NCI-H446 (cell line): ENCODE measurements at places on chromosomes 16 and 17.

DNA sequence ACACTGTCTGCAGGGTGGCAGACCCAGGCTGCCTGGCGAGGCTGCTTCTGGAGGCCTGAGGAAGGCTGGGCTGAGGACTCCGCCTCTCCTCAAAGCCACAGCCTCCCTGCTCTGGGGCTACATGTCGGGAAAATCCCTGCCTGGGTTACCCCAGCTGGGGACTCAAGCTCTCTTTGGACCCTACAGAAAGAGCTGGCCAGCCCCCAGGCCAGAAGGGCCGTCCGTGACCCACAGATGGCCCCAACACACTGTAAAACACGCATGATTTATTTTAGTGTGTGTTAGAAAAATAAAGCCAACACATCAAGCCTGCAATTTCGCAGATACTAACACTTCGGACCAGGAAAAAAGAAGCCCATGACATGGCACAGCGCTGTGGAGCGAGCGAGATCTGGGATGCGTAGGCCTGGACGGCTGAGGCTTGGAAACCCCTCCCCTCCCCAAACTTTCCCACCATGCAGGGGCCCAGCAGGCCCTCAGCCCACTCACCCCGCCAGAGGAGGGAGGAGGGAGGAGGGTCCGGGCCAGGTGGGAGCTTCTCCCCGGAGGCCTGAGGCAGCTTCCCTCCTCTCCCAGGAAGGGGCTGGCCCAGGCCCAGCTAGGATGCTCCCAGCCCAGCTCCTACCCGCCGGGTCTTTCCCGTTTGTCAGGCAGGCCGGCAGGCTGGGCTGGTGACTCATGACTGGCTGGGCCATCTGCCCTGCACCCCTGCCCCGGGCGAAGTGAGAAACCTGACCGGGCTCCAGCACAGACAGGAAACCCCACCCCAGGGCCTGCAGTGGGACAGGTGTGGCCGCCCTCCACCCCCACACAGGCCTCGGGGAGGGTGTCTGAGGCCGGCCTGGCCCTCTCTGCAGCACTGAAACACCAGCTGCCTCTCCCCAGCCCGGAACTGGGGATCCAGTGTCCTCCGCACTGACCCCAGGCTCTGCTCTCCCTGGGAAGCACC lies 34.1 kb upstream of the SLC38A10 start:
- DNase-seq = peak; percentile 16

DNA sequence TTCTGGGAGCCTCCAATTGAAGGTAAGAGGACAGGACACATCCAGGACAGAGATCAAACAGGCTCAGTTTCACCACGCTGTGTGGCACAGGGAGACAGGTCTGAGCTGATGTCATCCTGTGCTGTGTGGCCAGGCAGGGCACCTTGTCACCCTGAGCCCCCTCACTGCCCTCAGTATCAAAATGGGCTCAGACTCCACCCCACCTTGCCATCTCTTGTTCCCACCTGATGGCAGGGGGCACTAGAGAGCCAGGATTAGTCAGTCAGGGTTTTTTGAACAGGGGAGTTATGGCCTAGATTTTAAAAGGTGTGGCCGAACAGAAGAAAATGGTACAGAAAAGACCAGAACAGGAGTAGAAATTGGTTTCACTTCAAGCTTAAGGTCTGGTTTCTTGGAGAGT lies 2.6 kb downstream of the KAT2A start:
- DNase-seq = no peak

DNA sequence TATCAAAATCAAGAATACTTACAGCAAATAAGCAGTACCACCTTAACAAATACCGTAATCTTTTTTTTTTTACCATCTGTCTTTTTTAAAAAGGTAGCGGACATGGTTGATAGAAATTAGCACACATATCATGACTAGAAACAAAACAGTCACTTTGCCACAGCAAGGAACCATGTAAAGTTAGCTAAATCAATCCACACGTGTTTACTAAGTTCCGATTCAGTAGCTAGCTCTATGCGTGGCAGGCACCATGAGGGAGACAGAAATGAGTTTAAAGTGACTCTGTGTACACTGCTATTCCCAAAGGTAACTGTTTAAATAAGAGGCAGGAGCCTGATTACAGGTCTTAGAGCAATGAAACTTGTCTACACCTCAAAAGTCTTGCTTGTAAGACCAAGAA lies 108.6 kb downstream of the XYLT1 start:
- DNase-seq = no peak

DNA sequence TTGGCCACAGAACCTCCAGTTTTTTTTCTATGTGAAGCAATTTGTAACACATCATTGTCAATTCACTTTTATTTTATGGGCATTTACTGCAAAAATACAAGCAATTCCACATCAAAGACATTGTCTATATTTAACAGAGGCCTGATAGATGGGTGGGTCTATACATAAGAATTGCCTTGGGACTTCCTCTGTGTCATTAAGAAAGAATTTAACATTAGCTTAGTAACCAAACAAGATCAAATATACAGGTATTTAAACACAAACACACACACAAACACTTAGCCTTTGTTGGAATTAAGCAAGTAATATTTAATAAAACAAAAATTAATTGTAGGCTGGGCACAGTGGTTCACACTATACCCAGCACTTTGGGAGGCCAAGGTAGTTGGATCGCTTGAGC lies 4.3 kb upstream of the PITPNC1 start:
- DNase-seq = no peak

- DNase-seq = peak; percentile 68
Measured at GRCh38 chr16:3152027-3152276, 17.1 kb downstream of the ZNF213 start.

- peak; percentile 59 for DNase-seq
Measured at GRCh38 chr16:72857834-72858664, 189.9 kb downstream of the ZFHX3 start.
